Skeletal muscle cell (primary cell): ENCODE measurements at places on chromosomes 1 and 21.

DNA sequence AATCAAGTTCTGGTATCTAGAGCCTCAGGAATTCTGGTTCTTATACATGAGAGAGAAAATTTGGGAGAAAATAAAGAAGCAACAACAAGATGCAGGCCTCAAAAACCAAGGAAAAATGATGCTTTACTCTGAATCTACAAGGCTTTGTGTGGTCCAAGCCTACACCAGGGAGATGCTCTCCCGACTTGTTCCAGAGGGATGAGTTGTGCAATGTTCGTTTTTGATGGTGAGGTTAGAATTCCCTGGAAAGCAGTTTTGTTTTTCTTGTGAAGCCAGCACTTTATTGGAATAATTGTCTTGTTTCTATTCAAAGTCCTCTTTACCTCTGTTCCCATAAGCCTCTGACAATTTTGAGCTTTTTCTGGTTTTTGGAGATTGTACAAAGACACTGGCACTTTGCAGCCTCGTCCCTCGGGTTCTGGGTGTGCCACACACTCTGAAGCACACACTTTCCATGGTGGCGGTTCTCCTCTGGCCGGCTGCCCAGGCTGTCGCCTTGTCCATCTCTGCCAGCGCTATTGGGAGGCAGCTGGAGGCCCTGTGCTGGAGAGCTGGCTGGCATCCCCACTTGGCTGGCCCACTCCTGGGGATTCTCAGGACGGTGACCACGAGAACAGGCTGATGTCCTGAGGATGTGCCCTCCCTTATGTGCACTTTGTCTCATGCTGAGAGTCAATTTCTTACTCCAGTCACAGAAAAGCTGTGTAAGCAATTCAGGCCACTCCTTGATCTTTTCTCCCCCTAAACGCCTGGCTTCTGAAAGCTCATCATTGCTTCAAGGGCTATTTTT is 70.2 kb downstream of the EDEM3 start:
- no peak for DNase-seq

GRCh38 chr21:44544566-44544965 is 4.6 kb upstream of the KRTAP10-1 start:
- DNase-seq = no peak

DNA sequence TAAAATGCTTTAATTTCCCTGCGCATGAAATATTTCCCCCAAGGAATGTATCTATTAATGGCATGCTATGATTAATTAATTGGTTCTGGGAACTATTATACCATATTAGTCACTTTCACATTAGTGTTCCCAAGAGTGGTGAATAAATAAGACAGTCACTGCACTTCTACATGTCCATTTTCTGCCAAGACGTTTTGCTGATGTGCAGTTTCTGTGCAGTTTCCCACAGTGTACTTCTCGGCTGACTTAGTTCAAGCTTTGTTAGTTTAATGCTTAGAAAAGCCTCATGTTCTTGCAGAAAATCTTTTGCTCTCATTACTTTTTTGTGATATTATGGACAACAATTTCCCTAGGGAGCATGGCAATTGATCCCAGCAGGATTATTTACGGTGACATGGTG is 1014.5 kb downstream of the BRINP3 start:
- DNase-seq = no peak

GRCh38 chr1:193588311-193589082 is 402.1 kb upstream of the B3GALT2 start:
- DNase-seq = no peak

DNA sequence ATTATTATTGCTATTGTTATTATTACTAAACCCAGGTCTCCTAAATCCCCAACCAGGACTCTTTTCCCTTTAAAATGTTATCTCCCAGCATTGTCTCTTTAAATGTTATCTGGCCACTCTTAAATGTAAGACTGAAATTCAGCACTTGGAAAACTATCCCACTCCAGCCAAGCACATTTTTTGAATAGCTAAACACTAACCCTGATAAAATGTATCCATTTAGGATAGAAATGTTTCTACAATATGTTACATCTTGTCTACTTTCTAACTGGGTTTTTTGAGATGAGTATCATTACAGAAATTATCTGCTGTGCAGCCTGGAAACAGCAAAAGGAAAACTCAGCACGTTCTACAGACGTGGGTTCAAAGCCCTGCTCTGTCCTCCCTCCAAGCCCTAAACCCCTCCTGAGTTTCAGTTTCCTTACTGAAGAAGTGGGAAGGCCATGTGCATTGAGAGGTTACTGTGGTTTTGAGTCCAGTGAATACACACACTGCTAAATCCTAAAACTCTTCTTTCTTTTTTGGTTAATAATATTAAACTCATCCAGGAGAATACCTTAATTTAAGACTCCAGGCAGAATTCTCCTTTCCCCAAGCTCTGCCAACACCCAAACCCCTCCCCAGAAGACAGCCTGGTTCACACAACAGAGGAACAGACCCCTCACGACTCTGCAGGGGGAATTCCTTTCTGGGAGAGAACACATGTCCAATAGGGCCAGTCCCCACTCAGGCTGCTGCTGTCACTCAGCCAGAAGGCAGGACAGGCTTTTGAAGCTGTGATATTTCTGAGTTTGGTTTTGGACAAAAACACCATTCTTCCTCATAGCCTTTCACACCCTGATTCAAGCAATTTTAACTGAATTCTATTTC is 41.9 kb downstream of the HIVEP3 start:
- no peak for DNase-seq

DNA sequence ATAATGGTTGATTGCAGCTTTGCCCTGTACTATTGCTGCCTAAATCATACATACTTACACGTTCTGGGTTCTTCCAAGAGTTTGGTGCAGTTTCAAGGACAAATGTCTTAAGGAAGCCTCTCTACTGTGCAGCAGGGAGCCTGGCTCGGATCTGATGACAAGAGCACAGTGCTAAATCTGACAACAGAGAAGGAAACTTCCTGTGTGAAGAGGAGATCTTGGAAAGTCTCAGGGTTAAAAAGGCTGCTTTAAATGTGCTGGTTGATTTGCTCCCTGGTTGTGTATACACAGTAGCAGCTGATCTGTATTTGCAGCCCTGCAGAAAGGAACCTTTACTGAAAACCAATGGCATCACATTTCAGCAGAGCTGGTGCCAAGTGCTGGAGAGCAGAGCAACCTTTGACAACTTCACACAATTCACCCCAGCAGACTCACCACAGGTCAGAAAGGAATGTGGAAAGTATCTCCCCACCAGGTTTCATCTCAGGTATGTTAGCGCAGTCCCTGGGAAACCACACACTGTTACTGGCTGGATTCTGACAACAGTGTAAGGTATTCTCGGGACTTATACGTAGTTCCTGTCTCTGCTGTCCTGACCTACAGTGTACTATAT is 355.0 kb upstream of the ESRRG start:
- DNase-seq = no peak
